ENCODE measurements at places on chromosomes 5 and 9. TPM values are rescaled to one million over a fixed set of nuclear protein-coding genes. Genes with fewer than 3 reads are reported as not detected.

GRCh38 chr9:108205276-108205675, 650.5 kb downstream of the ACTL7B start:
- DNase-seq, result no peak

GRCh38 chr5:72166070-72166979, 59.0 kb downstream of the MAP1B start:
- no peak for DNase-seq

GRCh38 chr5:760363-761058, 24.0 kb downstream of the ZDHHC11B start:
- no peak for DNase-seq

GRCh38 chr9:135608294-135608998, 30.9 kb downstream of the GLT6D1 start:
- no peak for DNase-seq

TTLL11 gene
- 0.86 TPM for total RNA-seq

SLC36A2 gene
- not detected for total RNA-seq

Measured in activated naive CD4-positive, alpha-beta T cell treated with anti-CD3 and anti-CD28 coated beads for 36 hours (primary cell).